ENCODE measurements at places on chromosomes 13 and 19. TPM values are rescaled to one million over a fixed set of nuclear protein-coding genes. Genes with fewer than 3 reads are reported as not detected.

Gene TPT1
- polyA plus RNA-seq: 2,445 TPM

Gene ZNF610
- 1.7 TPM for polyA plus RNA-seq

Gene MAP4K1
- polyA plus RNA-seq: 0.18 TPM

Gene FEM1A
- polyA plus RNA-seq: 5.6 TPM

Gene KCNRG
- 1.9 TPM for polyA plus RNA-seq

DNA sequence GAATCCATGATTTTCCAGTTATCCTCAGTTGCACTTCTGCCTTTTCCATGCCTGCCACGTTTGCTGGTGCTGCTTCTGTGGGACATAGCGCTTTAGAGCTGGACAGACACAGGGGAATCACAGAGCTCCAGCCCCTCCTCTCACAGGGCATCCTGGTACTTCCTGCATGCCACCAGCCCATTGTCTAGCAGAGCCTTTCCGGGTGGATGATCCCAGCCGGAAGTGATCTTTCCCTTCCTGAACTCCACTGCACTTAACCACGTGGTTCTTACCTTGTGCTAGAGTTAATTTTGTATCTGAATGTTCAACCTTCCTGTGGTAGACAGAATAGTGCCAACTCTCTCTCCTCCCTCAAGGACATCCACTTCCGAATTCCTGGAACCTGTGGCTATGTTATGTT lies 12.6 kb upstream of the OLFM4 start:
- no peak for DNase-seq

DNA sequence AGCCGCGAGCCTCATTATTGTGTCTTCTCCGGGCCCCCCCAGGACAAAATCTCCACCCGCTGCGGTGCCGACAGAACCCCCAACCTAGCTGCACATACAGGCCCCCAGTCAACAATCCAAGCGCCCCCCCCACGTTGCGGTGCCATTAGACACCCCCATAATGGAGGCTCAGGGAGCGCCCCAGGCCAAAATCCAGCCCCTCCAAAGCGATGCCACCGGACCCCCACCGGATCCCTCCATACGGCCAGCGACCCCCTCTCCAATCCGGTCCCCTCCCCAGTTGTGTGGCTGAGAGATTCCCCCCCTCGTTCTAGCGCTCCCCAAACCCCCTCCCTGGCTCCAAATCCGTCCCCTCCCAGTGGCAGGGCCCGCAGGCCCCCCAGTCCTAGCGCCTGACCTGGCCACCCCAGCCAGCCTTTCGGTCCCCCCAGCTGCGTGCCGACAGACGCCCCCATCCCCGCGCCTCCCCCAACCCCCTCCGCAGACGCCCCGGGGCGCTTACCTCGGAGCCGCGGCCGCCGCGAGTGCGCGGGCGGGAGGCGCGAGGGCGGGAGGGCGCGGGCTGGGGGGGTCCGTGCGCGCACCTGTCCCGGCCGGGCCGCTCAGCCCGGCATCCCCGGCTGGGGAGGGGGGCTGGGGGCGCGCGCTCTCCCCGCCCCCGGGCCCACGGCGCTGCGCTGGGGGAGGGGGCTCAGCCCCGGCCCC lies 21.6 kb upstream of the SEMA6B start:
- DNase-seq: no peak

DNA sequence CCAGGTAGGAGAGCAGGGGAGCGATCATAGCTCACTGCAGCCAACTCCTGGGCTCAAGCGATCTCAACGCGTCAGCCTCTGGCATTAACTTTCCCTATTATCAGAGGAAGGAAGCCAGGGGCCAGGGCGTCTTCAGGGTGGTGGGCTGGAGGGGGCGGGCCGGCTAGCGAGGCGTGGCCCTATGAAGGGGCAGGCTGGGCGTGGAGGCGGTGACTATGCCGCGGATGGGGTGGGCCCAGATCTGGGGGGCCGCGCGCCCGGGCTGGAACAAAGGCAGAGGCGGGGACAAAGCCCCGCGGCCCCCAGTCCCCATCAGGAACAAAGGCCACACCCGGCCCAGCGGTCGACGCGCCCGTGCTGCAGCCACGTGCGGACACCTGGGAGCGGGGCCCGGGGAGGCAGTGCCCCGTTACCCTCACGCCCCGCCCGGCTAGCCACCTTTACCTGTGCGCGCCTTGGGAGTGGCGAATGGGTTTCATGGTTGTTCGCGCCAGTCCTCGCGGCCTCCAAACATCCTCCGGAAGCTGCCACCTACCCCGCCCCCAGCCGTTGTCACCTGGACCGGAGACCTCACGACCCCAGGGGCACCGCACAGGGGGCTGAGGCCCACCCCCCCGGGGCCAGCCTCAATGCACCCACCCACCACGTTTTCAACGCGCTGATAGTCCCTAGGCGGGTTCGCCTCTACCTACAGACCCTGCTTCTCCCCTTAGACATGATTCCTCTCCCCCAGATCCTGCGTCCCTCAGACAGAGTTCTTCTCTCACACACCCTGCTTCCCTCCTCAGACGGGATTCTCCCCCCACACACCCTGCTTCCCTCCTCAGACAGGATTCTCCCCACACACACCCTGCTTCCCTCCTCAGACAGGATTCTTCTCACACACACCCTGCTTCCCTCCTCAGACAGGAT lies 5.4 kb upstream of the TRIM28 start:
- no peak for DNase-seq

DNA sequence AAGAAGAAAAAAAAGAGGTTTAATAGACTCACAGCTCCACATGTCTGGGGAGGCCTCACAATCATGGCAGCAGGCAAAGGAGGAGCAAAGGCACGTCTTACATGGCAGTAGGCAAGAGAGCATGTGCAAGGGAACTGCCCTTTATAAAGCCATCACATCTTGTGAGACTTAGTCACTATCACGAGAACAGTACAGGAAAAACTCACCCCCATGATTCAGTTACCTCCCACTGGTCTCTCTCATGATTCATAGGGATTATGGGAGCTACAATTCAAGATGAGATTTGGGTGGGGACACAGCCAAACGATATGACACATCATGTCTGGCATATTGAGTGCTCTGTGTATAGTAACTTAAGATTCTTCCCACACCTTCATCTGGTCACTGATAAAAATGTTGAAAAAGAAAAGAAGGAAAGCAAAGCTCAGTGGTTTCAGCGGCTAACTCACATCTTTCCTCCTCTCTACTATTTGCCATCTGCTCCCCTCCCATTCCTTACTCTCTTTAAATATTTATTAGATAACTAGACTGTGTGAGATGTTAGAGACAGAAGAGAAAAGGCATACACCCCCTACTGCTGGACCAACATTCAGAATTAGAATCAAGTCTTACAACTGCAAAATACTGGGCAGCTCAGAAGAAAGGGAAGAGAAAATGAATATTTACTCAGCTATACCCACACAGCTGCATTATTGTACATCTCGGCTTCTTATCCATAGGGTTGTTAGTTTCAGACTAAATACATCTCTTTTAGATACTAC lies 60.1 kb upstream of the AKAP11 start:
- peak; percentile 4 for DNase-seq

DNA sequence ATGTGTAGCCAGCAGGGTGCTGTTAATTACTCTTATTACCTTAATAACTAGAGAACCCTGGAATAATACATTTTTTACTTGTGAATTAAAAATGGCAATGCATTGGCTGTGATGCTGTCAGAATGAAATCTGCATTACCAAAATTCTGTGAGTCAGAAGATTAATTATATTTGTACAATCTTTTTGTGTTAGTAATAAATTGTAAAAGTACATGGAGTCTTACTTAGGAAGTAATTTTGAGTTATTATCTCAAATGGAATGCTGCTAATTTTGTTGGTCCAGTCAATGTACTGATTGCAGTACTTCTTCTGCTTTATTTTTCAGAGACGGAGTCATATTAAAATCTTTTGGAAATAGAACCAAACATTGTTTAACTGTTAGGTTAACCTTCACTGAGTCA lies 152.0 kb upstream of the SLC10A2 start:
- no peak for DNase-seq

- DNase-seq: peak; percentile 82
Measured at GRCh38 chr19:6373096-6373812, 660 bp downstream of the ALKBH7 start.

DNA sequence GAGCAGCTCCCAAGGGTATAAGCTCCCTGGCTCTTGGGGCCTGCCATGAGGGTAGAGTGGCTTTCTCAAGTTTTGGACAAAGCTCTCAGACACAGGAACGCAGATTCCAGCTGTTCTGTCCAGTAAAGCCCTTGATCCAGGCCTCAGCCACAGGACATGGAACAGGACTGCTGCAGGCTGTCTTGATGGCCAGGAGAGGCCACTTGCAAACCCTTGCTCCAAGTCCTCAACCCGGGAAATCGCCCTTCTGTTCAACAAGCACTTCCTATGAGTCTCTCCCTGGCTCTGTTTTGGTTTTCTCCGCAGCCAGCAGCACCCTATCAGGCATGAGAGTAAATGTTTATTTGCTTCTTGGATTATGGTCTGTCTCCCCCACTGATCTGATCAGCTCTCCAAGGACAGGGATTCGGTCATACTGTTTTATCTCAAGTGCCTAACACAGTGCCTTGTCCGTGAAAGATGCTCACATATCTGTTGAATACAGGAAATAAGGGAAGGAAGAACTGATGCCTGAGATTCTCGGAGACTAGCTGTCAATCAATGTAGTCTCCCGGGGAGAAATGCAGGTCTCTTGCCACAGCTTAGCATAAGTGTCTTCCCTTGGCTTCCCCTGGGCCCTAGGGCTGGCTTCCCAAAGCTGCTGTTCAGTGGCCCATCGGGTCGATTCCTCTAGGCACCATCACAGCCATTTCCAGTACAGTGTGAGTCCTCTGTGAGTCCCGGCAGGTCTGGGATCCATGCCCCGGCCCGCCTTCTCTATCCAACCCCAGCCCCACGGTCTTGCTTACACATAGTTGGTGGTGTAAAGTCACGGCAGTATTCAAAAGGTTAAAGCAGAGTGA lies 90.8 kb downstream of the TSHZ3 start:
- DNase-seq: no peak

DNA sequence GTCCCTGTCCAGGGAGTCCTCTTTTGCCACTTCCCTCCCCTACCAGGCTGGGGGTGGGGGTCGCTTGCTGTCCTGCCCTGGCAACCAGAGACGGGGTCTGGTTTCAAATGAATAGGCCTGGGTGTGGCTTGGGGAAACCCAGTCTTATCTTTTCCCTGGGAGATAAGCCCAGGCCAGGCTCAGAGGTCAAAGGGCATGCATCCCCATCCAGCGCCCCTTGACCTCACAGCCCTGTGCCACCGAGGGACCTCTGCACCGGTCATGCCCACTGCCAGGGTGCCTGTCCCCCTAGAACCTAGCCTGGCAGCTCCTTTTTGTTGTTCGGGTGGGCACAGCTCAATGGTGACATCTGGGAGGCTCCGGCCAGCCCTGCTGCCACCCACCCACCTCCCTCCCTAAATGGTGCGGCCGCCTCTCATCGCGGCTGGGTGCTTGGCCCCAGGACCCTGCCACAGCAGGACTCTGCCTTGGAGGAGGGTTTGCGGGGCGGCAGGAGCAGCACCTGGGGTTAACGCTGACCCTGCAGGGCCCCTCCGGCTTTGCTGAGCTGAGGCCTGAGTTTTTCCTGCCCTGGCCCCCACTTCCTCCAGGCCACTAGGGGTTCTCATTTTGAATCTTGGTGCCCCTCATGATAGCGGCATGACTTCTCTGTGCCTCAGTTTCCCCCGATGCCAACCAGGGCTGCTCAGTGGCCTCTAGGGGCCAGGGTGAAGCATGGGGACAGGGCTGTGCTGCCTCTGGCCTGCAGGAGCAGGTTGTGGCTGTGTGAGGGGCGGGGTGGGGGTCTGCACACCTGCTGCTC lies 2.9 kb upstream of the CERS1 start:
- DNase-seq: no peak

- no peak for DNase-seq
Measured at GRCh38 chr19:2266183-2266993, 10.2 kb upstream of the JSRP1 start.

GRCh38 chr13:30746791-30747190 lies 11.4 kb downstream of the ALOX5AP start:
- DNase-seq: no peak

- no peak for DNase-seq
Measured at GRCh38 chr19:45568732-45569131, 15.9 kb downstream of the OPA3 start.

DNA sequence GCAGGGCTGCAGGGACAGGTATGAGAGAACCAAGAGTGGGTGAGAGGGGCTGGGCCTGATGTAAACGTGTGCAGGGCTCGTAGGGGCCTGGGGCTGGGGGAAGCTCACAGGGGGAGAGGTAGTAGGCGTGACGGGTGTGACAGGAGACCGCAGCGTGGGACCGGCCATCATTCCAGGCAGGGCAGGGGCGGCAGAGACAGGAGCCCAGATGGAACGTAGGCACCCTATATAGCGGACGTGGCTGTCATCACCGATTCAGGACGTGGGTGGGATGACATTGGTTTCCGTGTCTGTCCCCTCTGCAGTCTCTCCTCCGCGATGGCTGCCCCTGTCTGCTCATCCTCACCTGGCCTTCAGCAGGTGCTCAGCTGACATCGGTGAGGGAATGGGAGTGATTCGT lies 48.4 kb downstream of the IER2 start:
- no peak for DNase-seq

GRCh38 chr13:66958611-66959010 lies 271.5 kb downstream of the PCDH9 start:
- no peak for DNase-seq

DNA sequence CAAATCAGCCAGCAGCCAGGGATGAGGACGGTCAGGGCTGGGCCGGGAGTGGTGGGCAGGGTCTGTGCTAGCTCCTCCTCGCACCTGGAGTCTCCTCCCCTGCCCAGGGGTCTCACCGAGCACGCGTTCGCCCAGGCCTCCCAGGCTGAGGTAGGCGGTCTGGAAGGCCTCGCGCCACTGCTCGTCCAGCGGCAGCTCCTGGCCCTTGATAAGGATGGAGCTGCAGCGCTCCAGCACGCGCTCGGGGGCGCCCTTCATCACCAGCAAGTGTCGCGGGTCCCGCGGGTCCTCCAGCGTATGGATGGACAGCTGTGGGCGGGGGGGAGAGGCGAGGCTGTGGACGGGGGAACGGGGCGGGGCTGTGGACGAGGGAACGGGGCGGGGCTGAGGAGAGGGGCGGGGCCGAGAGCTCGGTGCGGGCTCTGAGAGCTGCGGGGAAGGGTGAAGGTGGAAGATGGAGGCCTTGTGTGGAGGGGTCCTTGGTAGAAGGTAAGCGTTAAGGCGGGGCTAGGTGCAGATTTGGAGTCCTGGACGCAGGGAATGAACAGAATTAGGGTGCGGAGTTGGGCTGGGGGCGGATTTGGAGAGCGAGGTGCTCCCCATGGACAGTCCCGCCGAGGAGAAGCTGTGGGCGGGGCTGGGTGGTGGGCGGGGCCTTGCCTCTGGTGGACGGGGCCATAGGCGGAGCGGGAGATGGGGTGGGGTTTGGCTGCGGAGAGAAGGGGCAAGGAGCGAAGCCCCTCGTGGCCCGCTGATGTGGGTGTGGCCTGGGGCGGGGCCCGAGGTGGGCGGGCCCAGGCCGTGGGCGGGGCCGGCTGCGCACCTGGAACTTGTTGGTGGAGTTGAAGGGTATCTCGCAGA lies 5.7 kb downstream of the ATP4A start:
- no peak for DNase-seq

GRCh38 chr13:40895227-40896184 lies 106.1 kb downstream of the SLC25A15 start:
- DNase-seq: no peak

GRCh38 chr13:48571126-48571913 lies 38.4 kb upstream of the RCBTB2 start:
- no peak for DNase-seq

- DNase-seq: no peak
Measured at GRCh38 chr19:7471696-7472615, 16.9 kb downstream of the PEX11G start.

GRCh38 chr19:3374369-3375112 lies 8.2 kb downstream of the NFIC start:
- DNase-seq: no peak

Data from BJ (cell line).